ENCODE measurements at places on chromosomes 5 and 9.
A peak's percentile ranks its signal among the peaks of the same experiment; 100 is the strongest.

DNA sequence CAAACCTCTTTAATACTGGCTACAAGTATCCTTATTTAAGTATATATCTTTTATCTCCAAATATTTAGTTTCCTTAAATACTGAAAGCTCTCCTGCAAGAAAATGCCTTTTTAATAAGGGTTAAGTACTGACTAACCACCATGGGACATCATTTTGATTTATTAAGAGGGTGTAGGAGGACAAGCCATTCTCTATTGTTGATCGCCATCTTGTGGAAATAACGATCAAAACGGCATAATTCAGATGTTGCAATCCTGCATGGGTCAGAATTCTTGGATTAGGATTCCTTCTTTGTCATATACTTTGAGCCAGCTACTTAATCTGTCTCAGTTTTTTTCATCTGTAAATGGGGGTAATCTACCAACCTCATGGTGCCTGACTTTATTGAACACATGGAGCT is 28.7 kb upstream of the C5orf46 start:
- peak; percentile 72 for DNase-seq

DNA sequence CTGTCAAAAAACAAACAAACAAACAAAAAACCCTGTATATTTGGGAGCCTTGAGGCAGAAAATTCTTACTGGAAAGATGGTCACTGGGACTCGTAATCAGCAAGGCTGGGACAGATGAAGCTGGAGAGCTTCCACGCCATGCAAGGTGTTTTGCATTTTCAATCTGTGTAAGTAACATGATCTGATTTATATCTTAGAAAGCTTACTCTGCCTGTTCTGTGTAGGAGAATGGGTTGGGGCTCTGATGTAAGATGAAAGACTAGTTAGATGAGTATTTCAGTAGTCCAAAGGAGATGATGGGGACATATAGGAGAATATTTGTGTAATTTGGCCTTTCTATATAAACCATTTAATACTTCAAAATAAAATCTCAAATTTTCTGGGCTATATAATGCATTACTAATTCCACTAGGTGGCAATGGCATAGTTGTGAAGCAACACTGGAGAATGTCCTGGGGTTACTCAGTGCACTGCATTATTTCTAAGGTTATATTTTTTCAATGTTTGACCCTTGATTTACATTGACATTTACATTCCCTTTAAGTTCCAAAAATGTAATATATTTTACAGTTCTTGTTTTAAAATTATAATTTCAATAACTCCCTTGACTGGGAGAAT is 21.9 kb upstream of the FSD1L start:
- DNase-seq = peak; percentile 62

DNA sequence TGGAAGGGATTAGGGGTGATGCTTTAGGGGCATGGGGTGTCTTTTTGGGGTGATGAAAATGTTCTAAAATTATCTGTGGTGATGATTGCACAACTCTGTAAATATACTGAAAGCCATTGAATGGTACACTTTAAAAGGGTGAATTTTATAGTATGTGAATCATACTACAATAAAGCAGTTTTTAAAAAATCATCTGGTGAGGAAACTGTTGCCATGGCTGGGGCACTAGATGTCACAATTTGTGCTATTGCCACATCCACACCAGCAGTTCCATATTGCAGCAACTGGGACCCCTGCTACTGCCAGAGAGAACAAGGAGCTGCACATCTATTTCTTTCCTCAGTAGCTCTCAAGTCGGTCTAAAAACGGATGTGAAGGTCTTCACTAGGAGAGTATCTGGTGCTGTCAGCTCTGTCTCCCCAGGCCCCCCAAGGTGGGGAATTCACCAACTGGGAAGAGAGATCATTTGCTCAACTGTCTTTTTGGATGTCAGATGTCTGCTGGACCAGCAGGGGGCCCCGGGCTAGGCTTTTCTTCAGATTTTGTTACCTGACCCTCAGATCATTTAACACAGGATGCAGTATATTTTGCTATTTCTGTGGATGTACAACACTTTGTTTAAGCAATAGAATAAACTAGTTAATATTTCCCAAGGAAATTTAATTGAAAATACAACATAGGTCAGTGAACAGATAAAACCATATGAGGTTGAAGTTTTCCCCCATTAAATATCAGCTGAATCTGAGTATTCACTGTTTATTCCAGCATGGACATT is 13.2 kb downstream of the CMYA5 start:
- peak; percentile 42 for DNase-seq

- peak; percentile 88 for DNase-seq
Measured at GRCh38 chr9:129334105-129334935, 156.3 kb upstream of the IER5L start.

- DNase-seq = no peak
Measured at GRCh38 chr9:96014078-96014477, 138.6 kb downstream of the ERCC6L2 start.

- DNase-seq = peak; percentile 10
Measured at GRCh38 chr9:109320331-109320741, 523 bp downstream of the EPB41L4B start.

GRCh38 chr5:81825237-81825636 is 74.3 kb upstream of the SSBP2 start:
- peak; percentile 27 for DNase-seq

- DNase-seq = no peak
Measured at GRCh38 chr9:92655896-92656536, 13.9 kb downstream of the IPPK start.

DNA sequence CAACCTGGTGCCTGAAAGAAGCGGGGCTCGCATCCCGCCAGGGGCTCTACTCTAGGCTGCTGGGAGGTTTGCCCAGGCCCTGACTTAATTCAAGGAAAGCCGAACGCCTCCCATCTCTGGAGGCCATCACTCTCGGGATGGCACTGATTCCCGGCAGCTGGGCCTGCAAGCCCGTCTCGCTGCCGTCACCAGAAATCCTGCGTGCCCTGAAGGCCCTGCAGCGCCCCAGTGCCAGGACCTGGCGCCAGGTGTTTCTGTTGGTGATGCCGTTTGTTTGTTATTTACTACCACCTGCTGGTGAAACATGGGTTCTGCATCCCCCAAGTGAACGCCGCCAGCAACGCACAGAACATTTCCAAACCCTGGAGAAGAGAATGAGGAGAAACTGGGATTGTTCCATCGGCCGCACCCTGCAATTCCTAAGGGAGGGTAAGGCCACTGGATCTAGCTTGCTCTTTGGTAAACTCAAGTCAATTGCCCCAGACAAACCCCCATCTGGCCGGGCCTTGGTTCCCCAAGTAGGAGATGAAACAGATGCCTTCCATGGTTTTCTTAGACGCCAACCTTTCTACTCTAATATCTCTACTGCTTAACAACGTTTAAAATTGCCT is 77.9 kb downstream of the AK8 start:
- peak; percentile 74 for DNase-seq

DNA sequence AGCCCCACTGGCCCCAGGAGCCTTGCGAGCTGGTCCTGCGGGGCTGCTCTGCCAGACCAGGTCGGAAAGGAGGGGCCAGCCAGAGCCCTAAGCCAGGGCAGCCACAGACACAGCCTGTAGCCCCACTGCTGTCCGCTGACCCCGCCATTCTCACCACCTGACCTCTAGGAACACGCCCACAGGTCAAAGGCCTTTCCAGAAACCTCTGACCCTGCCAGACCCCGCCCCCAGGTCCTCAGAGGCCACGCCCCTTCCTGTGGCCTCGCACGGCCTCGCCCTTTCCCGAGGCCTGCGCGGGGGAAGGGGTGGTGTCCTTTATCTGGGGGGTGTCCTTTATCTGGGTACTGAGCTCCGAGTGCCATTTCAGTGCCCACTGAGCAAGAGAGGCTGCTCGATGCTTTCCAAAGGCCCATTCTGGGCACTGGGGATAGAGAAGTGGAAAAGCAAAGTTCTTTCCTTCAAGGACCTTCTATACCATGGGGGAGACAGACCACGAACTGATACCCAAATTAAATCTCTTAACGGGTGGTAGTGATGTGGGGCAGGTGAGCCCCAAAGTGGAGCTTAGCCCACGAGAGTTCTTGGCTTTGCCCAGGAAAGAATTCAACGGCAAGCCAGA is 46.5 kb downstream of the P4HA2 start:
- DNase-seq = no peak

DNA sequence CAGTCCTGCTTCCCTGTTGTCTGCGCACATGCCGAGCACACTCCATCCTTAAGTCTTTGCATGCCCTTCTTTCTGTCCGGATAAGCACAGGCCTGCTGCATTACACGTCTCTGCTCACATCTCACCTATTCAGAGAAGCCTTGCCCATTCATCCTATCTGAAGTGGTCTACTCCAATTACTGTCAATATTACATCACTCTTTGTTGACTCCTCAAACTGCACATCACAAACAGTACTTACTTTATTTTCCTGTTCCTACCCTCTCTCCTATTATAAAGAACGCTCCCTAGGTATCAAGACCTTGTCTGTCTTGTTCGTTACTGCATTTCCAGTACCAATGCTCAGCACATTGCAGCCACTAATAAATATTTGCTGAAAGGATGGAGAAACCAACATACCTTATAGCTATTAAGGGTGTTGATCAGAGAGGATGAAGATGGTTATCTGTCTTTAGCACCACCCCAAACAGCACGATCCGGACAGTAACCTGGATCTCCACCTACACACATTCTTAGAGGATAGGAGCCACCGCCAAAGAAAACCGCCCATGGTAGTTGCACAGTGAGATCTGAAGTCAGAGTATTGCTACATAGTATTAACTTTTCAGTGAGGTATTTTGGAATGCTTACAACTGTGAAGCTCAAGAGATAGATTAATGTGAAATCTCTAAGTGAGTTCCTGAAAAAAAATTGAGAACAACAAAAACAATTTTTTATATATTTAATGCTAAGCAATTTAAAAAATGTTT is 1.6 kb upstream of the PRRC1 start:
- DNase-seq = no peak

- no peak for DNase-seq
Measured at GRCh38 chr5:144778561-144778960, 607.9 kb downstream of the KCTD16 start.

DNA sequence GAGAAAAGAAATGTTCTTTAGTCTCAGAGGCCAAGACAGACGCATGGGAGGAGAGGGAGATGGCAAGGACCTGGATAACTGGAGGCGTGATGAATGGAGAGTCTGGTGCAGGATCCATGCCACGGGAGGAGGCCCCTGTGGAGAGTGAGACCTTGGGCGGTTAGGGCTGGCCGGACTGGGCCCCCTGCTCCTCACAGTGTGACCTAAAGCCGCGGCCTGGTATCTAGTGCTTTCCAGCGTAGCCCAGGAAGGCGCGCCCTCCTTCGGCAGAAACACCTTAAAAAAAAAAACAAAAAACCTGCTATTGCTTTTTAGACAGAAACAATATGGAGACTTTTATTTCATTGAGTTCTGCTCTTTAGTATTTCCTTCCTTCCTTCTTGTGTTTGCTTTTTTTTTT is 33.1 kb downstream of the SCGB3A1 start:
- DNase-seq = no peak

DNA sequence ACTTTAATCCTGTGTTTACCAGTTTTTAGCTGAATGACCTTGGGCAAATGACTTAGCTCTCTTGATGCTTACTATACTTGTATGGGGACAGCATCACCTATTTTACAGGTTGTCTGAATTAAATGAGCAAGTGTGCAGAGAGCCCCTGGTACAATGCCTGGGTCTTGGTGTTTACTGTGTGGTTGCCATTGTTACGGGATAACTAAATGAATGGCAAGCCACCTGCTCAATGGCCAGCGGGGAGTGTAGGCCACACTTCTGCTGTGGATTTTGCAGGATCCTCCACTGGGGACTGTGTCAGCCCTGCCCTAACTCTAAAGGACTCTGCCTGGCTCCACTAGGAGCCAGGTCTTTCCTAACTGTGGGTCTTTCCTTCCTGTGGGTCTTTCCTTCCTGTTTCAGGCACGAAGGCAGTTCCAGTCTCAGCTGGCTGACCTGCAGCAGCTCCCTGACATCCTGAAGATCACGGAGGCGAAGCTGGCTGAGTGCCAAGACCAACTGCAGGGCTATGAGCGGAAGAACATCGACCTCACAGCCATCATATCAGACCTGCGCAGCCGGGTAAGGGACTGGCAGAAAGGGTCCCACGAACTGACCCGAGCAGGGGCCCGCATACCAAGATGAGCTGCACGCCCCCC is 10.3 kb upstream of the GLE1 start:
- DNase-seq = peak; percentile 26

- DNase-seq = peak; percentile 57
Measured at GRCh38 chr9:37582548-37583157, 6.5 kb upstream of the FBXO10 start.

DNA sequence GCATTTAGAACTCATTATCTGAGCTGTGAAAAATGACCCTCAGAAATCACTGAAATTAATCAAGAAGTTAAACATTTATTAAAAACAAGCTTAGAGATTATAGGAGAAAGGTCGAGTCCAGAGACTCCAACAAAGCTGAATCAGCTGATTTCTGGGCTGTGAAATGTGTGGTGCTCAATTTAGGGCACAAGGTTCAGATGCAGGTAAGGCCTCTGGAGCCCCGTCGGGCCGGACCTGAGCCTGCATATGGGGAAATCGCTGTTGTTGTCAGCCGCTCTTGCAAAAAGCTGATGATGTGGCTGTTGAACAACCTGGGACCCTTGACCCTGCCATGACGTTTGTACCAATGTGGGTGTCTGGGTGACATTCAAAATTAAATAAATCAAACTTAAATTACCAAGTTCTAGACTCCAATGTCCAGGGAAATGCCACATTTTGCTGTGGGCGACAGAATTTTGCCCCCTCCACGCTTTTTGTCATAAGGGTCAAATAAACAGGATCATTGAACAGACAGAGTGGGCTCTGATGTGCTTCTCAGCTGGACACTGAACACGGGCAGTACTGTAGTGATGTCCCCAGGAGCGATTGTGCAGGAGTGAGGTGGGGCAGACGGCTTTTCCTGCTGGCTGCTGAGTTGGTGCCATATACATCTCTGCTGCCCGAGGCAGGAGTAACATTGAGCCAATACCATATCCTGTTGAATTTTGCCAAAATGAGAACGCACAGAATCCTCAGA is 27.2 kb upstream of the FBP1 start:
- DNase-seq = no peak

Measured in suppressor macrophage treated with lipopolysaccharide for 4 hours (primary cell).